ENCODE measurements at places on chromosomes 5 and 9. TPM values are rescaled to one million over a fixed set of nuclear protein-coding genes. Genes with fewer than 3 reads are reported as not detected.

GRCh38 chr5:33957577-33958150 lies 21.5 kb downstream of the RXFP3 start:
- DNase-seq = no peak

The GLRA1 gene
- 0.13 TPM for polyA plus RNA-seq

GRCh38 chr9:33139421-33140228 lies 27.5 kb downstream of the B4GALT1 start:
- no peak for DNase-seq

- DNase-seq = no peak
Measured at GRCh38 chr5:97133101-97133500, 9.3 kb downstream of the LIX1 start.

DNA sequence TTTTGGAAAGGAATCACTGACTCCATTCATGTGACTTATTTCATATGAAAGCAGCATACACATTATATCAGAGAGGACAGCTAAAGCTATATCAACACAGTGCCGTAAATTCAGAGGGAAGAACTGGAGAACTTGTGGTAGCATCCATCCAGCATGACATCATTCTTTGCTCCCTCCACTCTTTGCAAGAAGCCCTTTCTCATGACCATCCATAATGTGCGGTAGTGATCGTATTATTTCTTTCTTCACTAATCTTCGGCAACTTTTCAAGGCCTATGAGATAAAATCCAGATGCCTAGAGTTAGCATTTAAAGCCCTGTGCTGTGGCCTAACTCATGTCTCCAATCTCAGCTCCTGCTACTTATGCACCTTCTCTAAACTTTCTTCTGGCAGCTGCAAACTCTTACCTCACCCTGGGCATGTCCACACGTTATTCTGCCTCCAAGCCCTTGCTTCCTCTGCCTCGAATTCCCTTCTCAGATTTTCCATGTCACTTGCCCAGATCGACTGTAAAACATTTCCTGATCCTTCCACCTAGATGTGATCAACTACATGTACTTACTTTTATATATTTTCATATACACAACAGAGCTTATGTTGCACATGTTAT lies 307.3 kb upstream of the SGCD start:
- no peak for DNase-seq

The PCDHGC4 gene
- 4.4 TPM for polyA plus RNA-seq

- no peak for DNase-seq
Measured at GRCh38 chr9:135788576-135789300, 86.8 kb downstream of the KCNT1 start.

DNA sequence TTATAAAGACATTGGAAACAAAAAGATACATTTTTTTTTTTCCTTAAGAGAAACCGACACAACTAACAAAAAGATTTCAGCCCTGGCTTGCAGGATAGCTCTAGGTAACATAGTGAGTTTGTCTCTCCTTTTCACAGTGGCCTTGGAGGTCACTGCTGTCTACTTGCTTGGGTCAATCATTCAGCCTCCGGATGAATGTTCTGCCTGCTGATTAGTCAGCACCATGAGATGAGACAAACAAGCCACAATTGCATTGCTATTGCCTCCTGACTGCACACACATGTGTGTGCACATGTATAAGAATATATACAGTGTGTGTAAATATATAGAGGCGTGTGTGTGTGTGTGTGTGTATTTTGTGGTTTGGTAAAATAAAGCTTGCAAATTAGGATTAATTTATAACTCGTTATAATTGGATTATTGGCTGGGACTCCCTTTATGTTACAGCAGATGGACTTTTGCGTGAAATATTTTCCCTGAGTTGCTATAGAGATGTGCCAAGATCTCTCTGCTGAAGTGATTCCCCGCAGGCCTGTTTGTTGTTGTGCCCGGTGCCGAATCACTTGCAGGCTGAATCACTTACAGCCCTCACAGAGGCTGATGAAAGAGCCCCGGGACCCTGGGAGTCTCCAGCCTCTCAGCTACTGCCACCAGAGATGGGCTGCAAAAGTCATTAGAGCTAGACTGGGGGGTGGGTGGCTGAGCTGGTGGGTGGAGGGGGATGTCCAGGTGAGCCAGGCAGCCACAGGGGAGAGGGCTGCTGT lies 161.2 kb downstream of the FGF18 start:
- no peak for DNase-seq

DNA sequence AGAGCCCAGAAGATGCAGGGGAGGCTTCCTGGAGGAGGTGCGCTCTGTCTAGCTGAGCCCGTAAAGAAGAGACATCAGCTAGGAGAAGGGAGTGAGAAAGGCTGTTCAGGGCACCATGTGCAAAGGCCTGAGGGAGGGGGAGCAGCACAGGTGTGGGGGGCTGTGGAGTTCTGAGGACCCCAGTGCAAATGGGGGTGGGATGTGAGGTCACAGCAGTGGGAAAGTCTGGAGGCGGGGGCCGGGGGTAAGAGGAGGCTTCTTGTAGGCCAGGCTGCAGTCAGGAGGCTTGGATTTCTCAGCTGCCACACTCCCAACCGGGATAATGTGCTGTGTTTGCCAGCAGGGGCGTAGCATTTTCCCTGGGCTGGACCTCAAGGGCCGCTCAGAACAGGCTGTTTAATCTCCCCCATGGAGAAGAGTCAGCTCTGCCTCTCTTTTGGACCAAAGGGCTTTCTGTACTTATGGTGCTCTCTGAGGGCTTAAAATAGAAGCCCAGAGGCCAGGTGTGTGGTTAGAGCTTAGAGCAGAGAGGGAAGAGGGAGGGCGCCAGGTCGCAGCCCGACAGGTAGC lies 5.7 kb downstream of the NEURL1B start:
- no peak for DNase-seq
